ENCODE measurements at places on chromosomes 1 and 21.

- no peak for DNase-seq
These were observed 47.9 kb upstream of the PRKACB start for GRCh38 chr1:84096176-84096575.

GRCh38 chr1:93255222-93256079, 74.9 kb downstream of the CCDC18 start:
- DNase-seq = no peak

DNA sequence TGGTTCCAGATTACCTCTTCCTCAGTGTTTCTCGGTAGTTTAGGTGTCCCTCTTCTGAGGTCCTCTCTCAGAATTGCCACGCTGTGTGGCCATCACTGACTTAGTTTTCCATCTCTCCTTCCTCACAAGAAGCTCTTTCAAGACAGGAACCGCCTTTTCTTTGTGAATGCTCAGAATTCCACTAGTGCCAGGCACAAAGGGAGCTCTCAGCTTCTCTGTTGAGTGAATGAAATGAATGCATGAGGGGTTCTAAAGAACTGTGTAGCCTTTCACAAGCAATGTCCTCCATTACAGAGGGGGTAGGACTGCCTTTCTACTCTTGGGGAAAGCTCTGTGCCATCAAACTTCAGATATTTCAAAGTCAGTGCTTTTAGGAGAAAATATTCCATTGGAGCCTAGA, 546.8 kb downstream of the RWDD3 start:
- no peak for DNase-seq

GRCh38 chr21:42850866-42851391, 28.4 kb downstream of the WDR4 start:
- DNase-seq = peak; percentile 63

GRCh38 chr1:41416552-41417334, 55.5 kb downstream of the FOXO6 start:
- peak; percentile 84 for DNase-seq

DNA sequence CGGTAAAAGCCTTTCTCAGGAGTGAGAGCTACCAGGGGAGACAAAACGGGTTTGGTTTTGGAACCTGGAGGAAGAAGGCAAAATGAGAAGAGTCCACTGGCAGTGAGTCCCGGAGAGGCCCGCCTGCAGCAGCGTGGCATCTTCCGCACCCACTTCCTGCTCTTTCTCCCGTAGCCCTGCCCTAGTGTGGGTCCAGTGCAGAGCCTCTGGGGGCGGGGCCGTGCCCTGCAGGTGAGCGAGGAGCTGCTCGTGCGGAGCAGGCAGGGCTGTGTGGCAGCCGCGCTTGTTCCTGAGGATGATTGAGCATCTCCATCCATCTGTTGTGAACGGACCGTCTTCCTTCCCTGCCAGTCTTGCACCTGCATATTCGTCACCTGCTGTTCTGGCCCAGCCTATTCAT, 66.5 kb downstream of the PEX14 start:
- no peak for DNase-seq

GRCh38 chr1:45258059-45258650, 51.8 kb upstream of the ZSWIM5 start:
- no peak for DNase-seq

- DNase-seq = no peak
These were observed 164.6 kb upstream of the FGGY start for GRCh38 chr1:59132295-59132694.

GRCh38 chr21:17440969-17441368, 71.9 kb upstream of the CXADR start:
- DNase-seq = no peak

DNA sequence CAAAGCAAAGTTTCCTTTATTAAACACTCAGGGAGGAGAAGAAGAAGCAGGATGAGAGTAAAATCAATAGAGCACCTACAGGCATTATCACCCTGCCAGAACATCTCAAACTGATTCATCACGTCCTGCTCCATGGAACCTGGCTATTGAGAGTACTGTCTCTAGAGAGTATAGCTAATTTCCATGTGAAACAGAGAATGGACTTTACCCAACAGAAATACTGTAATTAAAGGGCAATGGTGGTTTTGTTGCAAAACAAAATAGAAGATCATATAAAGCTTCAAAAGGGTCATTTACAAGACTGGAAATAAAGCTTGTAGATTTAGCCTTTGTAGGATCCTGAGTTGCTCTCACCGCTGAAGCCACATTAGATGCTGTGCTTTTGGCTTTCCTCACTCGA, 69.3 kb downstream of the XCL1 start:
- DNase-seq = no peak

- no peak for DNase-seq
These were observed 185.5 kb upstream of the NFIA start for GRCh38 chr1:60896701-60897363.

GRCh38 chr21:46515109-46515508, 56.4 kb downstream of the DIP2A start:
- no peak for DNase-seq

DNA sequence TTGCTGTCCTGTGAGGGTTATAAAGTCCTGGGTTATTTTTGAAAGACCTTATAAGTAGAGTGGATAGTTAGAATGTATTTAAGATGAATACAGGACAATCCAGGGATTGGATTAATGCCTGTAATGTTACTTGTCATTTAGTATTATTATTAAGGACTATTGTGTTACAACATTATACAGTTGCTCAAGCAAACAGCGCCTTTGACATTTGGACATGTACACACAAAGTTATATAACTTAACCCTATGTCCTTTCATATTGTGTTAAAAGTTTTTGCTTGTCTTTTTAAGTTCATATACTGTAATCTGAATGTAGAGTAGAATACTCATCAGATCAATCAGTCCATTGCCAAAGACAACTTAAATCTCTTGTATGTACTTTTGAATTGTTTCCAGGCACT, 2.0 kb downstream of the PRKAA2 start:
- DNase-seq = no peak

DNA sequence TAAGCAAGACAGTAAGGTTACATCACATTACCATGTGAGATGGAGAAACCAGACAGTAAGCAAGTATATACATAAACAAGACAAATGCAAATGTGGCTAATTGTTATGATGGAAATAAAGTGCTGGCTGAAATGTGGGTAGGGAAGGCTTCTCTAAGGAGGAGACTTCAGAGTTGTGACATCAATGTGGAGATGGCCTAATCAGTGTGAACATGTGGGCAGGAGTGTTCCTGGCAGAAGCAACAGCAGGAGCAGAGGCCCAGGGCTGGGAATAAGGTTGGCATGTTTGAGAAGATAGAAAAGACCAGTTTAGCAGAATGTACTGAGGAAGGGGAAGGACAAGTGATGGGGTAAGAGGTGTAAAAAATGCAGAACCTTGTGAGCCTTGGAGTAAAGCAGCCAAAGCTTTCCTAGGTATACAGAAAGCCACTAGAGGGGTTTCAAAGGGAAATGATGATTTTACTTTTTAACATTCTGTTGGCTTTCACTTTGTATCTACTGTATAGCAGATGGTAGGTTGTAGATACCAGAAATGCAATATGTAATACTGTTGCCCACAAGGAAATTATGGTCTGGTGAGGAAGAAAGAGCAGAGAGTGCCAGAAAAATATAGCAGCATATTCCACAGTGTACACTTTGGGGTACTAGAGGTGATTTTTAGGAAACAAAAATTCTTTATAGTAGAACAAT, 197.4 kb downstream of the FGGY start:
- DNase-seq = no peak

DNA sequence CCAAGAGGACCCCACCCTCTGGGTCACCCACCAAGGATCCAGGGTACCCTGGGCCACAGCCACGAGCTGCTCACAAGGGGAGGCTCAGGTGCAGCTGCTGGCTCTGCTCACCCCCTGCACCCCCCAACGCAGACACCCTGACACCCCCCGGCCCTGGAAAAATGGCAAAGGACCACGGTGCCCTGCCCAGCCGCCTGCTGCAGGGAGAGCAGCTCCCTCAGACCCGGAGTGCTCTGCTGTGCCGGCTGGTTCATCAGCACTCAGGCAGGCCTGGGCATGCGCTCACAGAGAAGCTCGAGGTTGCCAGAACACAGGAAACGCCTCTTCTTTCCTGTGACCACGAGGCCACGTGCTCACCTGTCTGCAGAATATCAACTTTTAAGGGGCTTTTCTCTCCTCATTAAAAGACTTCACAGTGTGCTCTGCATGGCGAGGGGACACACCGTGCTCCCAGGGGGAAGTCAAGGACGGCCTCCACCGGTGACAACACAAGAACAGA, 4.3 kb upstream of the C1QTNF12 start:
- DNase-seq = peak; percentile 90

DNA sequence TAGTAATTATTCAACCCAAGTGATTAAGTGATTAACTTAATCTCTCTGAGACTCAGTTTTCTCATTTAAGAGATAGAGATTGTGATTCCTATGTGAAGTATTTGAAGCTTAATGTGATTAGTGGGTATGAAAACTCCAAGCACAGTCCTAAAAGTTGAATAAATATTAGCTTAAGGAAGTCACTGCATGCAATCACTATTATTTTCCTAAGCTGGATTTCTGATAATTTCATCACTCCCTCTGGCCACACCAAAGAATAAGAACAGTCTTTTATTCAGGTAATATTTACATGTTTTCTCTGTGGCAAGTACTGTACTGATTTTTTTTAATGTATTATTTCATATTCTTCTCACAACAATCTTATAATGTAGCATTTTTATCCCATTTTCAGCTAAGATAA, 31.1 kb downstream of the CD55 start:
- no peak for DNase-seq

DNA sequence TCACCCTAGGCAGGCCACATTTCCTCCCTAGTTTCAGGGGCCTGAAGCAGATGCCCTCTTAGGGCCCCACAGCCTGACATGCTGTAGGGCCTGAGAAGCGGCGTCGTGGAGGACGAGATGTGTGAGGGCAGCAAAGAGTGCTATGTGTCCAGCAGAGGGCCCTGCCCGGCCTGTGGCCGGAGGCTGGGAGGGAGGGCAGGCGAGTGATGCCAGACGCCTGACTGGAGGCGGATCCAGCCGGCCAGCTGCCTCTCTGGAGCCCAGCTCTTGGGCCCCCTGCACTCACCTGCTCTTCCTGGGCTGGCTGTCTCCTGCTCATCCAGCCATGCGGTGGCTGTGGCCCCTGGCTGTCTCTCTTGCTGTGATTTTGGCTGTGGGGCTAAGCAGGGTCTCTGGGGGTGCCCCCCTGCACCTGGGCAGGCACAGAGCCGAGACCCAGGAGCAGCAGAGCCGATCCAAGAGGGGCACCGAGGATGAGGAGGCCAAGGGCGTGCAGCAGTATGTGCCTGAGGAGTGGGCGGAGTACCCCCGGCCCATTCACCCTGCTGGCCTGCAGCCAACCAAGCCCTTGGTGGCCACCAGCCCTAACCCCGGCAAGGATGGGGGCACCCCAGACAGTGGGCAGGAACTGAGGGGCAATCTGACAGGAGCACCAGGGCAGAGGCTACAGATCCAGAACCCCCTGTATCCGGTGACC, at the start of gene GPR37L1:
Gene GPR37L1, plus strand, starts transcription at position 279 of the 697 bp plus-strand sequence. Its CDS starts 47 bp downstream, at position 326.
- no peak for DNase-seq

DNA sequence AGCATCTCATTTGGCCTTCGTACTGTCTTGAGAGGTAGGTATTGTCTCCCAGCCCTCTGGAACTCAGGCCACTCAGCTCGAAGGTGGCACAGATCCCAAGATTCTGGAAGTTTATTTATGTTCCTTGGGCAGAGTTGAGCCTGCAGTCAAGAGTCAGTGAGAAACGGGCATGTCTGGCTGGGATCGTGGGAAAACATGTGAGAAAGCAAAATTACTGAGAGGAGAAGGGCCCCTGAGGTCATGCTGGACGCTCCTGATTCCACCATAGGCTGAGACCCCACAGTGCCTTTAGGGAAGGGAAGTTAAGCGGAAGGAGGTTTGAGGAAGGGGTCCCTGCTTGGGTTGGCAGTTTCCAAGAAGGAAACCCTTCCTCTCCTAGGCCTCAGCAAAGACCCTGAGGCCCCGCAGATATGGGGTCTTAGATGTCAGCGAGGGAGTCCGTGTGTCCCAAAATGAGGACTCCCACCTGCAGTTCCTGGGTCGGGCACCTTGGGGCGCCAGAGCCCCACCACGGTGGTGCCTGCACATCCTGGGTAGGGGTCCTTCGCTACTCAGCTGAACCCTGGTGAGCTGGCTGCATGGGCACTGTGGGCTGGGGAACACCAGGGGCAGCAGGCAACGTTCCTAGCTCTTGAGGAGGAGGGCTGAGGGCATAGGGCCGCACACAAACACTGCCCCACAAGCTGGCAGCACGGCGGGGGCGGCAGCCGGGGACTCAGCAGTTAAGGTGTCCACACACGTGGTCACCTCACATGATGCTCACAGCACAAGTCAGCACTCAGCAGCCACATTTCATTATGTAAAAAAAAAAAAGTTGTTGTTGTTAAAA, 12.3 kb upstream of the SEMA4A start:
- no peak for DNase-seq

- no peak for DNase-seq
These were observed 11.6 kb upstream of the TNFSF18 start for GRCh38 chr1:173062150-173062938.

GRCh38 chr1:223258751-223259198, 105.2 kb downstream of the SUSD4 start:
- no peak for DNase-seq

- no peak for DNase-seq
These were observed 56.2 kb downstream of the EVI5 start for GRCh38 chr1:92728697-92729096.

GRCh38 chr21:15701830-15702229, 28.0 kb upstream of the USP25 start:
- DNase-seq = no peak

DNA sequence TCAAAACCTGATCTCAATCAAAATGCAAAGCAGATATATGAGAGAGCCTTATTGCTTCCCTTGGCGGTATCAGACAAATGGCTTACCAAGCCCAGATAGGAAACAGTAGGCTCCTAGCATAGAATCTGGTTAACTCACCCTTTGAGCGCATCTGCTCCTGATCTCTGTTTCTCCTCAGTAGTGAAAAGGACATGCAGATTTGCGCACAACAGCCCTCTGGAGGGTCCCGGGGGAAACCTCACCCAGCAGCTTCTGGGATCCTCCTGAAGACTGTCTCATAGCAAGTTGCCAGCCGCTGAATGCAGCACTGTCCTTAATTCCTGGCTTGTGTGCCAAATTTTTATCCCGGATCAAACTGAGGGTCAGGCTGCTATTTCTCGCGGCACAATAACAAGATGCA, 192.2 kb downstream of the FASLG start:
- no peak for DNase-seq

GRCh38 chr1:114610546-114611245, 29.3 kb upstream of the BCAS2 start:
- no peak for DNase-seq

DNA sequence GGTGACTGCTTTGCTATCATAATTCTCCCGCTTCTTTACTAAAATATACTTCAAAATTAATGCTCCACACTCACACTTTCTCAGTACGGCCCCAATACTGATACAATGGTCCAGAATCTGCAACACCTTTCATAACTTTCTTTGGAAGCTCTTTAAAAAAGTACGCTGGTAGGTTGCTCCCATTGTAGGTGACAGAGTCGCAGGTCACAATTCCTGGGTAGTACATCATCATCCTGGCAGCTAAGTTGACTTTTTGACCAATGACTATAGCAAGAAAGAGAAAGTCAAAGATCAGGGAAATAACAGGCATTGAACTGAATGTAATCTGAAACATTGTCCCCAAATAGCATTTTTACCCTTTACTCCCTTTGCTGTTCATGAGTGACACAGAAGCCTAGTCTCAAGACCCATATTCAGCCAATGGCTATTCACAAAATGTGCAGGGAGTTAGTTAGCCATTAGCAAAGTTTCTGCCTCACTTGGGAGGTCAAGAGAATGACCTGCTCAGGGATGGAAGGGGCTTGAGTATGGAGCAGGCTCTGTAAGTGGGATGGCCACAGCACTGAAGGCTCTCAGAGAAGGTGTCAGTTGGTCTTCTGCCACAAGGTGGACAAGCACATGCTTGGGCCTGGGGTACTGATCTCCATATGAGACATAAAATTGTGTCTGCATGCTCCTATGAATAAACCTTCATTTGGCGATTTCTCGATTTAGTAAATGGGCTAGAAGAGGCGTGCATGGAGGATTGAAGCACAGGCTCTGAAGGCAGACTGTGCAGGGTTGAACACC, 35.4 kb downstream of the ADCY10 start:
- no peak for DNase-seq

Measured in GM13977 (cell line).